WTC11 (cell line): ENCODE measurements at places on chromosomes 5 and 9.

GRCh38 chr5:83124593-83124992 lies 47.2 kb downstream of the XRCC4 start:
- no peak for DNase-seq

- DNase-seq = no peak
Measured at GRCh38 chr5:69046375-69046957, 47.3 kb upstream of the SLC30A5 start.

GRCh38 chr5:9537223-9538141 lies 8.4 kb downstream of the SEMA5A start:
- no peak for DNase-seq

GRCh38 chr5:138752951-138753793 lies at the start of gene CTNNA1:
CTNNA1 (plus strand) TSS chr5:138753425; CDS start chr5:138781925, 28,500 bp downstream.
- DNase-seq = peak; percentile 87

DNA sequence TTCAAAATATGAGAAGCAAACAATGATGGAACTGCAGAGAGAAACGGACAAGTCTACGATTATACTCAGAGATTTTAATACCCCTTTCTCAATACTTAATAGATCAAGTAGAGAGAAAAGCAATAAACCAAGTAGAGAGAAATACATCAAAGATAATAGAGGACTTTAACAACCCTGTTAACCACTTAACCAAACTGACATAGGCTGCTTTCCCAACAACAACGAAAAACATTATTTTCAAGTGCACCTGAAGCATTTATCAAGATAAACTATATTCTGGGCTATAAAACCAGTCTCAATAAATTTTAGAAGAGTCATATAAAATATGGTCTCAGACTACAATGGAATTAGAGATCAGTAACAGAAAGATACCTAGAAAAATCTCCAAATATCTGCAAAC lies 67.4 kb downstream of the GNAQ start:
- DNase-seq = no peak

GRCh38 chr5:78896132-78896531 lies 89.0 kb downstream of the ARSB start:
- no peak for DNase-seq

GRCh38 chr9:121222524-121223171 lies 21.0 kb upstream of the RAB14 start:
- DNase-seq = no peak

DNA sequence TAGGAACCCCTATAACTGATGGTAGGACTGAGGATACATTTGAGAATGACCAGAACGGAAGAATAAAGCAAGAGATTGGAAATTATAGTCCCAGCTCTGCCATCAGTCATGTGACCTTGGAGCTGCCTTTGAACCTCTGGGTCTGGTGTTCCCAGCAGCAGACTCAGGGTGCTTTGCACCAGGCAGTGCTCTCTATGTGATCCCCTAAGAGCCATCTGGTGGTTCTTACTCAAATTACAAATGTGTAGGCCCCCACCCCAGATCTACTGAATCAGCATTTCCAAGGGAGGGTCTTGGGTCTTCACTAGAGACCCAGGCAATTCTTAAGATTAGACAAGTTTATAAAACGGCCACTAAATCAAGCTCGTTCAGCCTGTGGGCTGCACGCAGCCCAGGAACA lies 40.2 kb upstream of the PRDM12 start:
- DNase-seq = no peak

DNA sequence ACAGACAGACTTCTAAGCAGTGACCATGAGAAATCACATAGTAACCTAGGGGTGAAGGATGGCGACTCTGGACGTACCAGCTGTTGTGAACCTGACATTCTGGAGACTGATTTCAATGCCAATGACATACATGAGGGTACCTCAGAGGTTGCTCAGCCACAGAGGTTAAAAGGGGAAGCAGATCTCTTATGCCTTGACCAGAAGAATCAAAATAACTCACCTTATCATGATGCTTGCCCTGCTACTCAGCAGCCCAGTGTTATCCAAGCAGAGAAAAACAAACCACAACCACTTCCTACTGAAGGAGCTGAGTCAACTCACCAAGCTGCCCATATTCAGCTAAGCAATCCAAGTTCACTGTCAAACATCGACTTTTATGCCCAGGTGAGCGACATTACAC lies 38.0 kb upstream of the CCDC152 start:
- DNase-seq = no peak

DNA sequence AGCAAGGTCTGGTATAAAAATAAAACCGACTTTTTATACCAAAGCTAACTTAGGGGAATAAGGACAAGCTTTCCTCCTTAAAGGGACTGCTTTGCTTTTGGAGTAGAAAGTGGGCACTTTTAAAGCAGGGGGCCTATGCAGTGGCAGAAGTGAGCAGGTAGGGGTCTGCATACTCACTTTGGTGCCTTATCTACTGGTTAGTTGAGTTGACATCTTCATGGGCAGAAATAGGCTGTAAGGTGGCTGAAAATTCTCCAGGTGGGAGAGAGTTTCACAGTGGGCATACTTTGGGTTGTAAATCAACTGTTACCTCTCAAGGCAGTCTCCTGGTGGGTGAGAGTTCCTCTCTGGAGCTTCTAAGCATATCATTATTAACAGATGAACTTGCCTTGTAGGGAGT lies 24.8 kb downstream of the OSMR start:
- no peak for DNase-seq

DNA sequence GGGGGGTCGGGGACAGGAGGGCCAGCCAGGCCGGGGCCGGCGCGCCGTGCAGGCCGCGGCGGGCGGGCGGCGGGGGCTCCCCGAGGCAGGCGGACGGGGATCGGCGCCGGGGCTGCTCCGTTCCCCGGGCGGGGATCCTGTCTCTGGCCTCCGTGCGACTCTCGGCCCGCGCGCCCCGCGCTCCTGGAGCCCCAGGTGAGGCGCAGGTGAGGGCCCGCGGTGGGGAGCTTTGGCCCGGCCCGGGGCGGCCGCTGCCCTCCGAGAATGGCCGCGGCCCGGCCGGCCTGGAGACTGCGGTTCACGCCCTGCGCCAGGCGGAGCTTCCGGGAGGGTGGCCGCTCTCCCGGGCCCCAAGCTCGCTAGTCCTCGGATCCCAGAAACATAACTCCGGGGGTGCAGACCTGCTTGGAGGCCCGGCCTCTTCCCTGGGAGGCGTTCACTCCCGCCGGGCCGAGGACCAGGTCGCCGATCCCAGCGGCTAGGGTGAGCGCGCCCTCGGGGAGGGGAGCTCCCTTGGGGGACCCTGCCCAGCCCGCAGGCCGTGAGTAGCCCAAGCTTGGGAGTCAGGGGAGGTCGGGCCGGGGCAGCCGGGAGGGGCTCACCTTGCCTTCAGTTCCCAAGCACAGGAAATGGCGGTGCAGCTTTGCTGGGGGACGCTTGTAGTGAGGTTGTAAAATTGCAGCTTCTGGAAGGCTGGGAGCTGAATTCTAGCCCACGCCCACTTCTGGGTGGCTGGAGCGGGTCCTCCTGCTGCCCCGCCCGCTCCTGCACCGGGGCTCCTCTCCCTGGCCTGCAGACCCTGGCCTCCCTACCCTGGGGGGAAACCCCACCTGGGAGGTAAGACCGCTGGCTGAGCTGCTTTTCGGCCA lies 723 bp downstream of the PPP1R26 start:
- DNase-seq = peak; percentile 45

- no peak for DNase-seq
Measured at GRCh38 chr5:57276353-57276752, 102.5 kb downstream of the GPBP1 start.

DNA sequence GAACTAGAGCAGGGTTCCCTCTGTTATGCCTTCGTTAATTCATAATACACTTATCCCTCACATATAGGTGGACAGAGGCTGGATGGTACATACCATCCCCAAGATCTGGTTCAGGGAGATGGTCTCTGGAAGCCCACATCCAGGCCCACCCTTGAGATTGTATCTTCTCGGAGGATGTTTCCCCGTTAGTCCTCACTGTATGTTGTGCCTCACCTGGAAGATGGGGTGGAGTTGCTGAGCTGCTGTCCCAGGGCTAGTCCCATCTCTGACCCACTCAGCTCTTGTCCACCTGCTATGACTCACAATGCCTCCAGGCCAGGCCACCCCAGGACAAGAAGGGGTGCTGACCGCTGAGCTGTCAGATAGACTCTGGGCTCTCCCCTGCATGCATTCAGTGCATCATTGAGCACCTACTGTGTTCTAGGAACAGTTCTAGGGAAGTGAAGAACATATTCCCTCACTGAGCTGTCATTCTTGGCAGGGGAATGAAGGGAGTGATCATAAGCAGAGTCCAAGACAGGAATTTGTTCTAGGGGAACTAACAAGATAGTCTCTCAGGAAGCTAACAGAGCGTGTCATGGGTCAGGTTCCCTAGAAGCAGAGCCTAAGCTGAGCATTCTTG lies at the start of gene CBY3:
Gene CBY3, minus strand, starts transcription at position 255 of the 622 bp plus-strand sequence. Its CDS starts 116 bp downstream, at position 139.
- DNase-seq = no peak

GRCh38 chr5:68962757-68963484 lies 130.9 kb upstream of the SLC30A5 start:
- DNase-seq = peak; percentile 72

GRCh38 chr5:125409861-125410536 lies 663.6 kb upstream of the ZNF608 start:
- DNase-seq = no peak

DNA sequence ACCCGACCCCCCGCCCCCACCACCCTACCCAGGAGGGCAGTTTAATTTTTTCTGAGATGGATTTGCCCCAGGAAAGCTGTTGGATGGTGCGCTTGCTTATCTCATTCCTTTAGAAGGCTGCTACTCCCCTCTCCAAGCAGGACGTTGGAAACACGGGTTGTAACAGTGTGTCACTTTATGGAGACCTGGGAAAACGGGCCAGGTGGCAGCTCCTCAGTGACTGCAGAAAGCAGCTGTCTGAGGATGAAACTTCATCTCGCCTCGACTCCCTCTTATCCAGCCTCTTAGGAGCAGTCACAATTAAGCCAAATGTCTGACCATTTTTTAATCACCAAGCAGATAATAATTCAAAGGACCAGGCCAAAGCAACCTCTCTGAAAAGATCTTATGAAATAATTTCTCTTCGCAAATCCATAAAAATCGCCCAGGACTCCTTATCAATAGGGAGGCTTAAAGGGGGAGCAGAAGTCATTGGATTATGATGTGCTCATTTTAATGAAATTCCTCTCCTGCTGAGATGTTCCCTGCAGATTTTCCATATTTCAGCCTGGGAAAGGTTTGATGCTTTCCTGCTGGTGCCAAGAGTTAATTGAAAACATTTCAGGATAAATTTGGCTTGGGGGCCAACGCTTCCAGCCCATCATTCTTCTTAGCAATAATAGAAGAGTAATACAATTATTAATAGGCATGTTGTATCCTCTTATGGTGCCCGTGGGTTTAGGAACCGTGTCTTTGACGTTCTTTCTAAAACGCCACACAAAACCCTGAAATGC lies 26.0 kb downstream of the GAS1 start:
- no peak for DNase-seq

- no peak for DNase-seq
Measured at GRCh38 chr9:105425816-105426433, 21.9 kb upstream of the FSD1L start.

DNA sequence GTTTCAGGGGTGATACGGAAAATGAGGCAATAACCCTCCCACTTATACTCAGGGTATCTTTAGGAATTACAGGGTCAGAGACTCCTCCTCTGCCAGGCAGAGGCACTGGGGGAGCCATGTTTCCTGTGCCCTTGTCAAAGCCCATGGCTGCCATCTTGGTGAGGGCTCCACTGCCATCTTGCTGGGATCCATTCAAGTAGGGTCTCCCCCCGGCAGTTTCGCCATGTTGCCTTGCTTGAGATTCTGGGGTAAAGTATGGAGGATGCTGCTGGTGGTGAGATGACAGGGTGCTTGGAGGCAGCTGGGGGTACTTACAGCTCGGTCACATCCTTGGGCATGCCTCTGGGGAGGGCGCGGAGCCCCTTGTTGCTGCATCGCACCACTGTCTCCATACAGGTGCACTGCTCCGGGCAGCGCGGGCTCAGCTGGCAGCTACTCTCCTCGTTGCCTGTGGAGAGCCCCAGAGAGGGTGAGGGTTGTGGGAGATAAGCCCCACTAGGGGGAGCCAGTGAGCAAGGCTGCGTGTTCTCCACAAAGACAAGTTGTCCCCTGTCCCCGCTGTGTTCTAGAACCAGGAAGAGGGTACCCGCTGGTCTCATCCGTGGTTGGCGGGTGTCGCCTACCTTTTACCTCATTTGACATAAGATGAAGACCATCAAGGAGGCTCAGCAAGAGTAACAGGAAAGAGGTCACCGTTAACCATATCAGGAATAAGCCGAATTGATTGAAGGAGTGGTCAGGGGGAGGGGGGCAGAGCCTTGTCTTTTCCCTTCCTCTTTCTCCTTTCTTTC lies 169.0 kb upstream of the PANK3 start:
- peak; percentile 86 for DNase-seq

DNA sequence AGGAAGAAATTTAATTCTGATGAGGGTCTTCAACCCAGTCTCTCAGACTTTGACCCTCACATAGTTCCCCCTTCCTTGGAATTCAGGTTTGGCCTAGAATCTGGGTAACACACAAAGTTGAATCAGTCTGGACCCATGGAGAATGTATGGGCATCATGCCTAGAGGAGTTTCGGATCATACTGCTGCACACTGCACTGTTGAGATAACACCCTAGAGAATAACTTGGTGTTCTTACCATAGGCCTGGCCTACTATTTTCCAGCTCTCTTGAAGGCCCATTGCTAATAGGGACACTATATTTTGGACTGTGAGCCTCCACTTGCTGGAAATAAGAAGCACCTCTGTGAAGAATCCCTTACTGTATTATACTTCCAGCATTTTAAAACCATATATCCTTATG lies 413.5 kb downstream of the PLK2 start:
- DNase-seq = no peak

- DNase-seq = no peak
Measured at GRCh38 chr5:143698574-143698973, 113.4 kb upstream of the HMHB1 start.

- no peak for DNase-seq
Measured at GRCh38 chr9:17658237-17658636, 79.4 kb downstream of the SH3GL2 start.

- DNase-seq = no peak
Measured at GRCh38 chr5:151264113-151264512, 11.1 kb downstream of the GM2A start.

DNA sequence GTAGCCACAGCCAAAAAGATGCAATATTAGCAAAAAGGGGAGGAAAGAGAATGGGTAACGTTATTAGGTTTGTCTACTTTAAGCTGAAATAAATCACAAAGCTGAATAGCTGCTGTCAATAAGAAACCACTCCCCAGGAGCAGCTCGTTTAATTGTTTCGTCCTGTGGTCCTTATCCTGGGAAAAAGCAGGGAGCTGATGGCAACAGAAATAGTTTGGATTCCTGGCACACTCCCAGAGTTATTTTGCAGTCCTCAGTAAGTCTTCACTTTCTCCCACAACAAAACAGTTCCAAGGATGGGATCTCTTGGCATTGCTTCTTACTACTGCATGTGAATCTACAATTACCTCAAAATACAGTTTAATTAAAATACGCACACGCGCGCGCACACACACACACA lies 28.8 kb downstream of the FRMD3 start:
- no peak for DNase-seq

DNA sequence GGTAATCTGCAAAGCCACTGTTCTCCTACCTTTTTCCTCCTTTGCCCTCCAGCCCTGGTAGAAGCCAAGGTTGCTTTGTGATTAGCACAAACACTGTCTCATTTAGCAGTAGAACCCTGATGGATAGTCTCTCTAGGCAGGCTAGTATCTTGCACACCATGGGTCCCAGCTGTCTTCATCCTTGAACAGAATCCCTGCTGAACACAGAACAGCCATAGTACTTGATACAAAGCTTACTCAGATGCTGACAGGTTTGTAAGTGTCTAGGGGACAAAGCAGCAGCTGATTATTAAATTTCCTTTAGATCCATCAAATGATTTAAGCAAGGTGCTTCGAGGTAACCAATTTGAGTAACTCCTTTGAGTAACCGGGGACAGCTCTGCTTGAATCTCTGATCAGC lies 163.7 kb upstream of the PPP1R2B start:
- no peak for DNase-seq

- no peak for DNase-seq
Measured at GRCh38 chr5:165296401-165297130, 1791.1 kb downstream of the MAT2B start.
